ENCODE measurements at places on chromosomes 2 and 18.

GRCh38 chr2:20135631-20136050, 84.2 kb upstream of the LAPTM4A start:
- DNase-seq: peak; percentile 74

- no peak for DNase-seq
These were observed 108.8 kb upstream of the TMEM200C start for GRCh38 chr18:6004119-6004518.

DNA sequence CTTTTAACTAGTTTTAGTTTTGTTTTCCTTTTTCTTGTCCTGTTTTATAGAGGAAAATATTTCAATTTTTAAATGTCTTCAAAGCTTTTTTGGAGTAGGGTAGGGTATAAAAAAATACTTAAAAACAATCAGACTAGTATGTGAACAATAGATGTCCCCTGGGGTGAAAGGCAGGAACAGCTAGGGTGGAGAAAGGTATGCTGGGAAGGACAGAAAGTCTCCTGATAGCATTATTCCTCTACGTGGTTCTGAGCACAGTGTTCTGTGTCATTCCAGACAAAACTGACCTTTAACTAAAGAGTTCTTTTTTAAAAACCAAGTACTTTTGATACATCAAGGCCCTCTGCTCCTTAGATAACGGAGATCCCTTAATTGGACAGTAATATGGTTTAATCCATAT, 32.1 kb upstream of the B3GNT2 start:
- no peak for DNase-seq

DNA sequence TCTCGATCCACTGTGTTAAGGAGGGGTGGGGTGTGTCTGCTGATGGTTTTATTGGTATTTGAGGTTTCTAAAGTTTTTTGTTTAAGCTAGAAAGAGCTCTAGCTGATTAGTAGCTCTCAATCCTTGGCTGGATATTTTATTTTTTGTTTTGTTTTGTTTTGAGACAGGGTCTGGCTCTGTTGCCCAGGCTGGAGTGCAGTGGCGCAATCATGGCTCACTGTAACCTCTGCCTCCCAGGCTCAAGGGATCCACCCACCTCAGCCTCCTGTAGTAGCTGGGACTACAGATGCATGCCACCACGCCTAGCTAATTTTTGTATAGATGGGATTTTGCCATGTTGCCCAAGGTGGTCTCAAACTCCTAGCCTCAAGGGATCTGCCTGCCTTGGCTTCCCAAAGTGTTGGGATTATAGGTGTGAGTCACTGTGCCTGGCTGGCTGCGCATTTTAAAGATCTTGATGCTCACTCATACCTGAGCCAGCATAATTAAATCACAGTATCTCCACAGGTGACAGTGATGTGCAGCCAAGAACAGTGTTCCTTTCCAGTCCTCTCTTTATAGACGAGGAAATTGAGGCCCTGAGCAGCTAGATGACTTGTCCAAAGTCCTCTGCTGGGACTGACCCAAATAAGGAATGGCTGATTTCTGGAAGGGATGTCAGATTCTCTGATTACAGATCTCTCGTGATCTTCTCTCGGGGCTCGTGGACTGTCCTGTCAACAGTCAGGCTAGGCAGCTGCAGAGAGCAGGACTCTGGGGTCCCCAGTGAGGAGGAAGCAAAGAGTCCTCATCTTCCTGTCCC, 44.5 kb downstream of the SPTBN1 start:
- peak; percentile 68 for DNase-seq

DNA sequence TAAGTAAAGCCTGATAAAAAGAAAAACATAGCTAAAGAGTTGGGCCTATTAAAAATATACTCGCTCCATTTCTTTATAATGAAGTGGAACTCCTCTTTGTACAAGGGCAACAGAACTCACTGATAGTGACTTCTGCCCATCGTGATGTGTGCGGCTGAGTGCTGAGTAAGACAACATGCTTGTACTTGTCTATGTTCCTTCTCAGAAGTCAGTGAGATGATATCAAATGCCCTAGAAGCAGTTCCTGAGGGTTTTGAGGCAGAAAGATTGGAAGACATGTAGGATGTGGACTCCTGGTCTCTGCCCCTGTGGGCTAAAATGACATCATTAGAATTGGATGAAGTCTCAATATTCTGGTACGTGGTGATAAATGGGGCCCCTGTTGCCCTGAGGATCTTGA, 73.8 kb downstream of the USP40 start:
- DNase-seq: no peak

GRCh38 chr18:68181956-68182355, 533.0 kb downstream of the TMX3 start:
- no peak for DNase-seq

GRCh38 chr2:54986264-54986663, 64.0 kb downstream of the RTN4 start:
- DNase-seq: no peak

GRCh38 chr2:237390235-237390634, 23.7 kb downstream of the COL6A3 start:
- DNase-seq: no peak

GRCh38 chr2:40358783-40359182, 93.1 kb downstream of the SLC8A1 start:
- DNase-seq: no peak

- DNase-seq: no peak
These were observed 50.5 kb downstream of the TMEM18 start for GRCh38 chr2:626491-627339.

DNA sequence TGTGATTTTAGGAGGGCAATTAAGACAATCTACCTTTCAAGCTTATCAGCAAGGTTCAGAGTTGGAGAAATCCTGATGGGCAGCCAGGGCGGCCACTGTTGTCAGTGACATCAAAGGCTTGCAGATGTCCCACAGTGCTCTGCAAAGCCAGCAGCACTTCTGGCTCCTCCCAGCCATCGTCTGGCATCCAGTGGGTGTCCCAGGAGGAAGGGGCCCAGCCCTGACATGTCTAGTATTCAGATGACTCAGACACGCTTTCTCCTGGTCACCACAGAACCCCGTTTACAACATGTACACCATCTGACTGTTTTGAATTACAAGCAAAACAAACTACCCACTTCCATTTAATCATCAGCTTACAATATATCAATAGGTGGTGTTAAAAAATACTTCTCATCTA, 61.4 kb downstream of the CYRIA start:
- DNase-seq: no peak

GRCh38 chr2:150109028-150109427, 378.4 kb downstream of the RND3 start:
- no peak for DNase-seq

DNA sequence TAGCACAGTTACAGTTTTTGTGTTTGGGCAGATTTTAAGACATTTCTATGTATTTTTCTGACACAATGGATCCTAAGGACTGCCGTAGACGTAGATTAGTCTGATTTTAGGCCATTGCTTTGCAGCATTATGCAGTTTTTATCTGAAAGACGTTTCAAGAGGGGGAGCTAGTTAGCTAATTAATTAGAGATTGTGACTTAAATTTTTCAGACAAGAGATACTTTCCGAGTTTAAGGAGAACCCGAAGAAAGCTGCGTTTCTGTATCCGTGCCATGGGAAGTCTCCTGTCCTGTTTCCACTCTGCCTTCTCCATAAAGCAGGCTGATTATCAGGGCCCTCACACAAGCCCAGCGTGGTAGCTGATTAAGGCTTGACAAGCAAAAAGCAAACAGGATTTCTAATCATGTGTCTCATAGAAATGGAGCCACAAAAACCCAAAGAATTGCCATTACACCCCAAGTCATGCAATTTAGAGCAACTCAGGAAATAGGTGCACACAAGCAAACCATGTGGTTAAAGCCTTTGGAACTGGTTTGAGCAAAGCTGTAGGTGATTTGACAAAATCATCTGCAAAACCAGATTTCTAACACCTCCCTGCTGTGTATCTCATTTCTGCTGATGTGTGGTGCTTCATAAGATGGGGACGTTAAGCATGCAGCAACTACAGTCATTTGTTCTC, 808.1 kb downstream of the RNF144A start:
- no peak for DNase-seq

- no peak for DNase-seq
These were observed 149.3 kb upstream of the HAAO start for GRCh38 chr2:42941633-42942176.

- no peak for DNase-seq
These were observed 84.7 kb upstream of the RAB27B start for GRCh38 chr18:54743605-54743995.

- peak; percentile 19 for DNase-seq
These were observed 86.7 kb downstream of the C18orf54 start for GRCh38 chr18:54444319-54444914.

GRCh38 chr2:84732897-84733778, 147.7 kb downstream of the TRABD2A start:
- no peak for DNase-seq

- no peak for DNase-seq
These were observed 558 bp upstream of the ZDBF2 start for GRCh38 chr2:206273905-206274304.

GRCh38 chr18:23668731-23669130, 6.0 kb upstream of the ANKRD29 start:
- DNase-seq: no peak

- DNase-seq: no peak
These were observed 102.7 kb downstream of the MIB1 start for GRCh38 chr18:21843341-21843740.

DNA sequence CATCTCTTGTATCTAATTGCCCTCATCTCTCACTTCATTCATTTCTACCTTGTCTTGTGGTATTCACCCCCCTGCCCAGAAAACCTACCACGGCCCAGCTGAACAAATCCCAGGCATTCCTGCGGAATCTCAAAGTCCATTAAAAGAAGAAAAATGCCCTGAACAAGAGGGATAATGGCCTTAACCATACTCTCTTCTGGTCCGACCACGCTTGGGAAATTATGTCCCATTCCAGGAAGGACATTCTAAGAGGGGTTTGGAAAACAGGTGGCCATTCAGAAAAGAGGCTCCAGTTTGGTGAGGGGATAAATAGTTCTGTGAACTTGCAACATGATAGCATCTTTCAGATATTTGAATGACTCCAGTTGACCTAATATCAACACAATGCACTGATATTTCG, 349.9 kb upstream of the ZNF521 start:
- DNase-seq: no peak

GRCh38 chr2:55430211-55430975, 10.7 kb upstream of the CCDC88A start:
- DNase-seq: no peak

GRCh38 chr2:36839976-36840617, 126.2 kb downstream of the STRN start:
- DNase-seq: no peak

DNA sequence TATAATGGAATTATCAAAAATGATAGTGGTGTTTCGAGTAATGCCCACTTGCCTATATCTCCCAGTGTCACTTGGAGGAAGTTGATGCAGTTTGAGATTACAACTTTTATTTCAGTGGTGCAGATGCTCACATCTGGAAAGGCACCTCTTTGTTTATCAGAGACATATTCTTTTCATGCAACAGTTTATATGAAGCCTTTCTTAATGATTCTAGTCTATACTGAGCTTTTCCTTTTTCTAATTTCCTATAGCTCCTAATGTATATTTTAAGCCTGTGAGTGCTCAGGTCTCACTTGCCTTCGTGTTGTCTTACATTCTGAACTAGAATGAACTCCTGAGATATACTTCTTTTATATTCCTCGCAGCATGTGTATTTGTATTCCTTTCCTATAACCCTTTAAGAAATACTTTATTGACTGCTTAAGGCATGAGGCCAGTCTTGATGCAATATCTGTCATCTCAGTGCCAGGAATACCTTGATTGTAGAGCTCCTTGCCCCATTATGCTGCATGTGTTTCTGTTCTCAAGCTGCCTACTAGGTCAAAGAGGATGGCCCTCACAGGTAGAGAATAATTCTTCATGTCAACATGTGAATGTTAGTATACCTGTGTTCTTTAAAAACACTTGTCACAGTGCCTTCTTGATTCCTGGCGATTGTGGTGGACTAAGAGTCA, 52.6 kb downstream of the VRK2 start:
- DNase-seq: no peak

DNA sequence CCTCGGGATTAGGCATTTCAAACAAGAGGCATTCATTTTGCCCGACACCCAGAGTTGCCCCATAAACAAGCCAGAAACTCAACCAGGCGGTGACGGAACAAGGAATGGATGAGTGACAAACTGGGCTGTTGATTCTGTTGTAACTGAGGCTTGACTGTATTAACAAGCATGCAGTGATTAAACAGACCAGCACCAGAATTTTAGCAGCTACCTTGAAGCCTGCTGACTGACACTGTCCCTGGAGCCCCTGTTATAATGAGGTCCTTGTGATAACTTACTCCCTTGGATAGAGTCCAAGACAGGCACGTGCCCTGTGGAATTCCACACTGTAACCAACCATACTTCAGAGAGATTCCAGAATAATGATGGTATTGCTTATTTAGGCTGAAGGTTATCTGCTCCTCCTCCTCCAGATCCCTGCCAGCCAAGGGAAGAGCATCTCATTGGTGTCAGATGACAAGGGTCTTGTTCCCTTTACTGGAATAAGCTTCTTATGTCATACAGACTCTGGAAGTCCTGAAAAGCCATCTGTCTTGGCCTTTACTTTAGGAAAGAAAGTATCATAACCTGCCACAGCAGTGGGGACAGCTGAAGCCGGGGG, 97.1 kb upstream of the RMDN2 start:
- no peak for DNase-seq

- no peak for DNase-seq
These were observed 4.5 kb downstream of the SMARCAL1 start for GRCh38 chr2:216416571-216417307.

DNA sequence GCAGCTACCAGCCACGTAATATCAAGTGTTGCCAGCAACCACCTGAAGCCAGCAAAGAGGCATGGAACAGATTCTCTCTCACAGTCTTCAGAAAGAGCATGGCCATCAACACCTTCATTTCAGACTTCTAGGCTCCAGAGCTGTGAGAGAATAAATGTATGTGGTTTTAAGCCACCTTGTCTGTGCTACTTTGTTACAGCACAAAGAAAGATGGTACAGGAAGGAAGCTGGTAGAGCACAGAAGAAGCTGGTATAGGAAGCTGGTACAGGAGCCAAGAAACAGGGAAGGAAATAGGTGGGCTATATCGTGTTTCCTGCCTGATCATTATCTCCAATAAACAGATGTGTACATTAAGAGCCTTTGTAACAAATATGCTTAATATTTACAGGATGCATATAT, 217.4 kb downstream of the DPP10 start:
- DNase-seq: no peak

GRCh38 chr18:75830828-75831227, 403.3 kb upstream of the SMIM21 start:
- DNase-seq: no peak

GRCh38 chr18:23921716-23922285, 92.8 kb upstream of the TTC39C start:
- DNase-seq: no peak

- no peak for DNase-seq
These were observed 11.7 kb downstream of the NCK2 start for GRCh38 chr2:105756435-105756834.

All from psoas muscle (tissue), 8 donors.